Effector memory CD8-positive, alpha-beta T cell (primary cell): ENCODE measurements at places on chromosomes 4 and X.

GRCh38 chrX:75131973-75132627, 24.0 kb downstream of the ABCB7 start:
- no peak overlapping the region for H3K4me3 ChIP-seq
- DNase-seq: no peak
- H3K36me3 ChIP-seq: no peaks in the 10 kb centered on the region
- no peaks in the 10 kb centered on the region for H3K27me3 ChIP-seq
- no peak overlapping the region for H3K27ac ChIP-seq
- peaks cover 21% of the 10 kb centered on the region for H3K4me1 ChIP-seq

- H3K27ac ChIP-seq: no peak overlapping the region
- no peaks in the 10 kb centered on the region for H3K36me3 ChIP-seq
- no peaks in the 10 kb centered on the region for H3K27me3 ChIP-seq
- H3K4me3 ChIP-seq: no peak overlapping the region
- DNase-seq: no peak
Observed at GRCh38 chr4:14667624-14668151, 334.6 kb upstream of the CPEB2 start.

DNA sequence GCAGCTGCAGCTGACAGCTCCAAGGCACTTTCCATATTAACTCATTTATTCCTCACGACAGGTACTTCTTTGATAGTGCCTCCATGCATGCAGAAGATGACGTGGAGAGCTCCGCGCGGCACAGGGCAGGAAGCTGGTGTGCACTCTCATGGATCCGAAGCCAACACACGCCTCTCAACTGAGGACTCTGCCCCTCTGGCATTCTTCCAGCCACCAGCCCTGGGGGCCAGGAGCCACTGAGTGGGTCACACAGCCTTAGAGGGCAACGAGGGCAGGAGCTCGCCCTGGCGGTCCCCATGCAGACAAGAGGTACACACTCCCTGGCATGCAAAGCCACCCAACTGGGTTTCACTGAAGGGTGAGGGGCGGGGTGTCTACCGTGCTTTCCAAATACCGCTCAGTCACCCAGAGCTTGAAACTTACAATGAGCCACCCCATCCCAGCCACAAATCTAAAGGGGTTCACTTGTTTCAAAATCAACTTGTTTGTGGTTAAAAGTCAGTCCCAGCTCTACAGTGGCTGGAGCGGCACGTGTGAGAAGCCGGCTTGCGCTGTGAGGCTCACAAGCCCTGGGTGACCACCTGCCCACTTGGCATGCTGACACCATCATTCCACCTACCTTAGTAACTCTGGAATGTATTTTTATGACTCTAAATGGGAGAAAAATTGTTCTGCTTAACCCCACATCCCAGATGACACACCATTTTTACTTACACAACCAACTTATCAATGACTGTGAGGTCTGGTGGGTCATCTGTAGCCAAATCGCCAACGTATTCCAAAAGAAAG, 16.2 kb downstream of the NOP14 start:
- H3K27ac ChIP-seq: no peak overlapping the region
- H3K27me3 ChIP-seq: no peaks in the 10 kb centered on the region
- no peak for DNase-seq
- no peak overlapping the region for H3K4me3 ChIP-seq
- H3K4me1 ChIP-seq: peaks cover 11% of the 10 kb centered on the region

DNA sequence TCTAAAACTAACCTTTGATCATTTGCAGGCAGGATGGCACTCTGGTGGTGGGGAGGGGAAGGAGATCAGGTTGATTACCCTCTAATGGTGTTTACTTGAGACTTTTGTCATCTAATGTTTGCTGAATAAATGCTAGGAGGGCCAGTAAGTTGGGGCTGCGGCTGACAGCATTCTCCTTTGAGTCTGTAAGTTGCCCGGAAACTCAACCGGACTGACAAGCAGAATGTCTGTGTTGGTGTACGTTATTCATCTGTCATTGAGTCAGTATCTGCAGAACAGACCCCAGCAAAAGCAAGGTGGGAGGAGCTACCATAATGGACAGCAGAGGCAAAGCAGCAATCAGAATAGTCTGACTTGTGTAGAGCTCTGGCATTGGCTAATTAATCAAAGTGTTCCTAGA, 1210.6 kb upstream of the PABPC4L start:
- peaks cover 3% of the 10 kb centered on the region for H3K36me3 ChIP-seq
- H3K4me1 ChIP-seq: no peaks in the 10 kb centered on the region
- no peaks in the 10 kb centered on the region for H3K27me3 ChIP-seq
- DNase-seq: no peak
- no peak overlapping the region for H3K4me3 ChIP-seq

- no peak for DNase-seq
- no peaks in the 10 kb centered on the region for H3K27me3 ChIP-seq
- peaks cover 40% of the 10 kb centered on the region for H3K36me3 ChIP-seq
Observed at GRCh38 chr4:48831532-48832030, 693 bp downstream of the OCIAD1 start.

GRCh38 chr4:16859031-16859430, 39.4 kb downstream of the LDB2 start:
- H3K36me3 ChIP-seq: no peaks in the 10 kb centered on the region
- no peak overlapping the region for H3K4me3 ChIP-seq
- no peaks in the 10 kb centered on the region for H3K4me1 ChIP-seq
- DNase-seq: no peak

DNA sequence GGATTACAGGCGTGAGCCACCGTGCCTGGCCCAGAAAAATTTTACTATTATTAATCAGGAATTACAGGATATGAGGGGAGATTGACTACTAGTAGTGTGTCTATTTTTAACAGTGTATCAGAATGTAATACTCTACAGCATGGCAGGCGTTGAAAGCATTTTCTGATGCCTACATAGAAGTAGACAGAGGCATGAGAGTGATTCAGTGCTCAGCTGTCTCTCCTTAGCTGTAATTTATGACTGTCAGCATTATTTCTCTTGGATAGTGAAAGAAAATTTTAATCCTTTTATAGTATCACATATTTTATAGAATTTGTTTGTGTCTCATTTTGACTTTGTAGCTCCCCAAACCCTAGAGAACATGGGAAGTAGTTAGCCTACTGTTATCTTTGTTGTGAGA, 20.7 kb downstream of the ARHGAP24 start:
- DNase-seq: no peak
- H3K27ac ChIP-seq: no peak overlapping the region
- no peaks in the 10 kb centered on the region for H3K27me3 ChIP-seq

DNA sequence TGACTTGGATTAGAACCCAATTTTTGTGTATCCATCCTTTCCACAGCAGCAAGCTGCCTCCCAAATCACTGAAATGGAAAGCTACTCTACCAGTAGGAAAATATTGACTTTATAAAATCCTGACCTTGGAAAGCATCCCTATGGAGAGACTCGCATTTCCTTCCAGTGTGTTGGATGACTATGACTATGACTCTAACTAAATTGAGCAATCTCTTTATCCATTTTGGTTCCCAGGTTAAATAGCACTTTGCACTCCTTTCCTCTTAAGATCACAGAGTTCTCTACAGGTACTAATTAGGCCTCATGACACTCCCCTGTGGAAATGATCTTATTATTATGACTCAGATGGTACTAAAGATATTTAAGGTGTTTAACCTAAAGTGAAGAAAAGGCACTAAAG, 431.8 kb downstream of the PPARGC1A start:
- no peaks in the 10 kb centered on the region for H3K4me1 ChIP-seq
- H3K4me3 ChIP-seq: no peak overlapping the region
- H3K36me3 ChIP-seq: no peaks in the 10 kb centered on the region
- no peak for DNase-seq
- no peak overlapping the region for H3K27ac ChIP-seq

- no peak overlapping the region for H3K4me3 ChIP-seq
- no peak for DNase-seq
- no peaks in the 10 kb centered on the region for H3K27me3 ChIP-seq
- H3K27ac ChIP-seq: peak overlapping the region; percentile 27
- no peaks in the 10 kb centered on the region for H3K36me3 ChIP-seq
Observed at GRCh38 chr4:123288309-123289025, 108.1 kb upstream of the SPRY1 start.

GRCh38 chr4:185481401-185481800, 9.9 kb upstream of the CCDC110 start:
- no peaks in the 10 kb centered on the region for H3K4me1 ChIP-seq
- no peak for DNase-seq
- no peaks in the 10 kb centered on the region for H3K36me3 ChIP-seq

DNA sequence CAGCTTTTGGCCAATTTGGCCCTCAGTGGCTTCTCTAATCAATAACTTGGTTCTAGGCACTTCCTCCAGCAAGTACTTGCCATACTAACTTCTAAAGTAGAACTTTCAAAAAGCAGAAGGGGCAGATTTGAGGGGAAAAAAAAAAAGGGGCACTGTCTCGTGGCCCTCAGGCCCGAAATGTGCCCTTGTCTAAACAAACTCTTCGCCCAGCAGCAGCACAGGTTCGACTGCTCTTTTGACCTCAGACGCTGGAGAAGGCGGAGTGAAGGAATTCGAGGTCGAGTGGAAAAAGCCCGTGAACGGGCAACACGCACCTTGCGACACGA, 775 bp downstream of the GRPEL1 start:
- H3K36me3 ChIP-seq: peaks cover 47% of the 10 kb centered on the region
- H3K27ac ChIP-seq: peak overlapping the region; percentile 74
- no peak for DNase-seq
- H3K4me3 ChIP-seq: peak overlapping the region; percentile 91

GRCh38 chr4:25814301-25815136, 48.3 kb downstream of the SEL1L3 start:
- H3K4me1 ChIP-seq: peaks cover 1% of the 10 kb centered on the region
- peaks cover 50% of the 10 kb centered on the region for H3K36me3 ChIP-seq
- H3K27ac ChIP-seq: peak overlapping the region; percentile 4
- no peak for DNase-seq
- H3K4me3 ChIP-seq: no peak overlapping the region

GRCh38 chr4:63757929-63758328, 651.3 kb downstream of the TECRL start:
- H3K27ac ChIP-seq: no peak overlapping the region
- no peaks in the 10 kb centered on the region for H3K36me3 ChIP-seq
- H3K4me1 ChIP-seq: no peaks in the 10 kb centered on the region
- no peak overlapping the region for H3K4me3 ChIP-seq
- H3K27me3 ChIP-seq: no peaks in the 10 kb centered on the region

DNA sequence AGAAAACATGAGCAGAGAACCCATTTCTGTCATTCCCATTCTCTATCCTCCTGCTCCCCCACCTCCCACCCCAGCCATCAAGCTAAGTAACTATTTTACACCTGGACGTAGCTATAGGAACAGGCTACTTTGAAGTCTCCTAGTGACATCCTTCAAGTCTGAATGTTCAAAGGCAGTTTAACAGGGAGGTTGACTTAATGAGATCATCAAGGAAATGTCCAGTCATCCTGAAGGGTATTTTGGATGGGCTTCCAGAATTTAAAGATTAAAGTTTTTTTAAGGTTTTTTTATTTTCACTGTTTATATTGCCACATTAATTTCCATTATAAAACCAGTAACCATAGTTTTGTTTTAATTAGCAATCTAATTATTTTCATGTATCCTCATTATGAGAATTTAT, 41.1 kb downstream of the HPF1 start:
- H3K36me3 ChIP-seq: peaks cover 26% of the 10 kb centered on the region
- no peak overlapping the region for H3K4me3 ChIP-seq
- H3K4me1 ChIP-seq: no peaks in the 10 kb centered on the region
- H3K27me3 ChIP-seq: no peaks in the 10 kb centered on the region

GRCh38 chr4:140172960-140173359, 19.0 kb upstream of the MAML3 start:
- no peak for DNase-seq
- peaks cover 21% of the 10 kb centered on the region for H3K27me3 ChIP-seq
- no peaks in the 10 kb centered on the region for H3K4me1 ChIP-seq

- DNase-seq: no peak
- H3K4me3 ChIP-seq: no peak overlapping the region
- no peaks in the 10 kb centered on the region for H3K27me3 ChIP-seq
- no peak overlapping the region for H3K27ac ChIP-seq
Observed at GRCh38 chr4:8395504-8396296, 44.8 kb downstream of the ACOX3 start.

GRCh38 chr4:141158219-141158618, 24.9 kb upstream of the RNF150 start:
- peaks cover 16% of the 10 kb centered on the region for H3K27me3 ChIP-seq
- H3K4me1 ChIP-seq: no peaks in the 10 kb centered on the region
- DNase-seq: no peak
- H3K36me3 ChIP-seq: no peaks in the 10 kb centered on the region
- no peak overlapping the region for H3K4me3 ChIP-seq

DNA sequence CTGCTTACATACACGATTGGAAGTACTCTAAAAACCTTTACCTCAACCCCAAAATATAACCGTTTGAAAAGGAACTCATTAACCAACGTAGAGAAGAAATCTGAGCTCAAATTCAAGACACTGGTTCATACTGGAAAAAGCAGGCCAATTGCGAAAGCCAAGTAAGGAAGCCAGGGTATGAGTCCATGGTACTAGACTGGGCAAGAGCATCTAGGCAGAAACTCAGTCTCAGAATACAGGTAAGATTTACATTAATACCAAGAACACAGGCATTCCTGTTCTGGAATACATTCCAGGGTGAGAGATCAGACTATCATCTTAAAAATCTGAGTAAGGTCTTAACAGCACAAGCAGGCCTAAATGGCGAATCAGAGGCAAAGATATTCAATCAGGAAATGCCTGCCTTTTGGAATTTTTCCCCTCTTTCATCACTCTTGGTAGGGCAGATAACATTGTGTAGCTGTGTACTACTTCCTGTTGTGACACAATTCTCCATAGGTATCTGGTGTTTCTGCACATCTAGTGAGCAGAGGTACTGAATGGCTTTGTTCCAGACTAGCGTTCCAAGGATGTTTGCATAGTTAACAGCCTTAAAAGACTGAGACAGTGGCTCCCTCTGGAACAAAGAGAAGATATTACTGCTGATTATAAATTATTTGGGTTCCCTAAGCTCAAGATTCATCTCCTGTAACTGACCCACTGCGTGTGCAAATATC, 311.3 kb downstream of the PCDH19 start:
- no peak overlapping the region for H3K27ac ChIP-seq
- H3K4me3 ChIP-seq: no peak overlapping the region
- no peaks in the 10 kb centered on the region for H3K36me3 ChIP-seq
- H3K4me1 ChIP-seq: no peaks in the 10 kb centered on the region
- no peaks in the 10 kb centered on the region for H3K27me3 ChIP-seq

GRCh38 chr4:83852085-83852451, 316.2 kb downstream of the GPAT3 start:
- no peak overlapping the region for H3K27ac ChIP-seq
- peaks cover 31% of the 10 kb centered on the region for H3K27me3 ChIP-seq
- no peaks in the 10 kb centered on the region for H3K36me3 ChIP-seq
- no peak for DNase-seq
- H3K4me1 ChIP-seq: no peaks in the 10 kb centered on the region

DNA sequence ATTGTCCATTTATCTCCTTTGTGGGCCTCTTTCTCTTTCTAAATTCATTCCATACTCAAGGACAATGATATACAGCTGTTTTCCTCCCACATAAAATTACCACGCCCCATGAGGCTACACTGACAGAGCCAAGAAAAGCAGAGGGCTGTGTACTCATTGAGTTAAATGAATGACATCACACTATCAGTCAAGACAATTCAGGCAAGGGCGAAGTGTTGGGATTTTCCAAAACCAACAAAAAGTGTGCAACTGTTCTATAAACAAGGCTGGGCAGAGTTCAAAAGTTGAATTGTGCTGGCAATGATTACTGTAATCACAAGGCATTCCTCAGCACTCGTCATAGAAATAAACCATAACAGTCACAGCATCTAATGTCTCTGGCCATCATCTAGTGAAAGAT, 799.6 kb upstream of the DIAPH2 start:
- H3K27ac ChIP-seq: no peak overlapping the region
- H3K4me1 ChIP-seq: no peaks in the 10 kb centered on the region
- H3K36me3 ChIP-seq: no peaks in the 10 kb centered on the region
- no peaks in the 10 kb centered on the region for H3K27me3 ChIP-seq
- no peak overlapping the region for H3K4me3 ChIP-seq

- peaks cover 4% of the 10 kb centered on the region for H3K4me1 ChIP-seq
- peaks cover 9% of the 10 kb centered on the region for H3K36me3 ChIP-seq
- no peak for DNase-seq
- H3K27me3 ChIP-seq: no peaks in the 10 kb centered on the region
Observed at GRCh38 chr4:71136071-71136470, 142.6 kb downstream of the DCK start.
